Putamen (tissue), 1 donor: ENCODE measurements at places on chromosomes 6 and 20.

DNA sequence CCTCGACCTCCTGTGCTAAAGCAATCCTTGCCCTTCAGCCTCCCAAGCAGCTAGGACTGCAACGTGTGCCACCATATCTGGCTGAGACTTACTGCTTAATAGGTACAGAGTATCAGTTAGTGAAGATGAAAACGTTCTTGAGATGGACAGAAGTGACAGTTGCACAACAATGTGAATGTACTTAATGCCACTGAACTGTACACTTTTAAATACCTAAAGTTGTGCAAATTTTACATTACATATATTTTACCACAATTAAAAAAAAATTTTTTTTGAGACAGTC, 25.9 kb downstream of the NUDT3 start:
- DNase-seq: no peak

GRCh38 chr20:36644706-36645095, 1.3 kb downstream of the SLA2 start:
- no peak for DNase-seq

DNA sequence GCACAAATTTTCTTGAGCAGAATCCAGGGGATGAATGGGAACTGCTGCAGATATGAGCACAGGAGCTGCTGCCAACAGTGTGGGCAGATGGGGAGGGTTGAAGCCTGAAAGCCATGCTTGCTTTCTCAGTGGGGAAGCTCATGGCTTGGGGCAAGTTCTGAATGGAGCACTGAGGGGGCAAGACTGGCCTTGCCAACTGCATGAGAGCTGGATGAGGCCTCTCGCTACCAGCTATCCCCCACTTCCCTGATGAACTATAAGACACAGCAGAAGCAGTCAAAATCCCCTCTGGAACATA, 28.3 kb downstream of the TREM1 start:
- DNase-seq: no peak

DNA sequence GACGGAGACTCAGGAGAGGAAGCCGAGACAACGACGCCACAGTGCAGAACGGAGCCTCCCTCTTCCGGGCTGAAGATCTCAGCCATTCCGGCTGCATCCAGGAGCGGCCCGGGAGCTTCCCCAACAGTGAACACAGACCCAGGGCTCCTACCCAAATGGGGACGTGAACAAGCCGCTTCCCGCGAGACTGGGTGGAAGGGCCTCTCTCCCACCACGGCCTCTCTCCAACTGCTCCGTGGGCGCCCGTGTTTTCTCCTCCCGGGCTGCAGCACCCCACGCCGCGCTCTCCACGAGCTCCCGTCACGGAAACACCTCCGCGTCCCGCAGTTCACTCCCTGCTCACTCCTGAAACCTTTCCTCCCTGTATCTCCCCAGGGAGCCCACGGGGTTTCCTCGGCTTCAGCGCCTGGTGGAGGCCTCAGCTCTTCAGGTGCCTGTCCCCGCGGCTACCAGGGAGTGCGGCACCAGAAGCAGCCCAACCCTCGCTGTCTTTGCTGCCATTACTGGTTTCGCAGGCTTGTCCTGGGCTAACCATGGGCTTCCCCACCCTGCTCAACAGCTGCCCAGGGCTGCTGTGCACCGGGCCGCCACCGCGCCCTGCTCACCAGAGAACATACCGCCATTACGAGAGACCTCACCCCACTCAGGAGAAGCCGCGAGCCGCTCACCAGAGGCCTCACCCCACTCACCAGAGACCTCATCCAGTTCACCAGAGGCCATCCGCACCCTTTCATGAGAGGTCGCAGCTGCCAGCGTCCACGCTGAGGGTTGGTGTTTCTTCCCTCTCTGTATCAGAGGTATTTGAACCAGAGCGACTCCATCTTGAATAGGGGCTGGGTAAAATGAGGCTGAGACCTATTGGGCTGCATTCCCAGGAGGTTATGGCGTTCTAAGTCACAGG, 922.8 kb downstream of the QKI start:
- no peak for DNase-seq

DNA sequence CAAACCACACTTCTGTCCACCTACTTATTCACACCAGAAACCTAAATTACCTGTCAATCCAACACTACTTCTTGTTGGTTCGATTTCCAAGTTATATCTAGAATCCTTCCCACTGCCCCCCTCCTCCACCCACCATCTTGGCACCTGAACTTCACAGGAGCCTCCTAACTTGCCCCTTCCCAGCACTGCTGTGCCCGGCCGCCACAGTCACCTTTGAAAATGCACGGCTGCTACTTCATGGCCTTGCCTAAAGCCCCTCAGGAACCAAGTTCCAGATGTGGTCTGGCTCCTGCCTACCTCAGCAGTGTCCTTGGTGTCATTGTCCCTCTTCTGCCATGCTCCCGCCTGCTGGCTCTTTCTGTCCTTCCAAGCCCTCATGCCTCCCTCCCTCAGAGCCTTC, 31.2 kb downstream of the PKIG start:
- DNase-seq: no peak

DNA sequence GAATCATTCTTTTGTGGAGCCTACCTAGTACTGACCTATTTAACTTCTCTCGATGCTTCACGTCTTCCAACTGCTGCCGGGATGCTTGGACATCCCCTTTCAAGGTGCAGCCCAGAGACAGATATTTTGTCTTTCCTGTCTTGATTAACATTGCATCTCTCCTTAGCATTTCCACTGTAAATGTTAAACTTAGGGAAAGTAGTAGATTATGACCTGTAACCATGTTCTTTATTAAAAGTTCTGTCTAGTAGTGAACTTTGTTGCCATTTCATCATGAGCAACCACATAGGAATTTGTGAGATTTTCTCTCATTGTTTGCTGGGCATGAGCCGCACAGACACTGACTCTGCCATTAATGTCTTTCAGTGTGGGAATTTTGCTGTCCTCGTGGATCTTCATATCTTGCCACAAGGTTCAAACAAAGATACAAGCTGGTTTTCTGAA, 117.9 kb downstream of the JAG1 start:
- no peak for DNase-seq

- no peak for DNase-seq
These were observed 76.6 kb upstream of the STXBP5 start for GRCh38 chr6:147127587-147127986.

DNA sequence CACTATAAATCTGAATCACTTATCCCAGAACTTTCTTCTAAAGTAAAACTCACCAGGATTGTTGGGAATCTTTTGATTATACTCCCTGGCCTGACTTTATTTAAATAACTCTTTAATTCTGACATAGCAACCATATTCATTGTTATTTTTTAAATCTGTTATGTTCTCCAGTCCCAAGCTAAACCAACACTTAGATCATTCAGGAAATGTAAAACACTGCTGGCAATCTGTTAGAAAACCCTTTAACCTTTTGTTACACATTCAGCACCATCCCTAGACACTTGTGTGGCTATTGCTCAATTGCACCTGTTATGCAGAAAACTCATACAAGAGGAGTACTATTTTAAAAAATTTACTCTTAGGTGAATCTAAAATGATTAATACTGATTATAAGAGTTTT, 101.8 kb upstream of the NHSL1 start:
- DNase-seq: no peak
